ENCODE measurements at places on chromosomes 7 and 10.
A peak's percentile ranks its signal among the peaks of the same experiment; 100 is the strongest.

GRCh38 chr10:84076540-84077195 lies 62.6 kb upstream of the GHITM start:
- DNase-seq, result no peak

GRCh38 chr7:154698726-154699291 lies 304.1 kb downstream of the PAXIP1 start:
- DNase-seq, result no peak

DNA sequence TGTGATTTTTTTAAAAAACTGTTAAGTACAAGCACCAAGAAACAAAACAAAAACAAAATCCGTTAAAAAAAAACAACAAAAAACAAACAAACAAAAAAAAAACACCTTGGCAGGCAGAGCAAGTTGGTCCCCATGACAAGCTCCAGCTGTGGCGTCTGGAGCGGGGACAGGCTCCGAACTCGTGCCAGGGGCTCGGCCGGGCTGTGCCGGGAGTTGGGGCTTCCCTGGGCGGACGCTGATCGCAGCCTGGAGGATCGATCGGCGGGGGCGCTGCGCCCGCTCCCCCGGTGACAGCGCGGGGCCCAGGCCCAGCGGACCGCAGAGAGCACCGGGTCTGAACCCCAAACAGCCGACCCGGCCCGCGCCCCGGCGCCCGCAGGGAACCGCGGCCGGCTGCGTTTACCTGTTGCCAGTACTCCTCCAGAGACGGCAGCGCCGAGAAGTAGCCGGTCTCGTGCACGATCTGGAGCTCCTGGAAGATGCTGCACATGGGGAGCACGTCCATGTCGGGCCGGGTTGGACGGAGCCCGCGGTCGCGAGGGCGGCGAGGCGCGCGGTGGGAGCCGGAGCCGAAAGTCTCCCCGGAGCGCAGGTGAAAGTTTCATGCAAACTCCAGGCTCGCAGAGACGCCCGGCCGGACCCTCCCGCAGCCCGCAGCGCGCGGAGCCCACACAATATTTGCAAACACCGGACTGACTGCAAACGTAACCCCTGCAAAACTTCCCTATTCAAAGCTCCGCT lies at the start of gene KLF6:
KLF6 (minus strand) TSS at position 700 of the 741 bp plus-strand sequence; CDS start at position 505, 195 bp downstream.
- peak; percentile 16 for DNase-seq

GRCh38 chr10:16952610-16953009 lies 135.4 kb upstream of the RSU1 start:
- DNase-seq, result no peak

DNA sequence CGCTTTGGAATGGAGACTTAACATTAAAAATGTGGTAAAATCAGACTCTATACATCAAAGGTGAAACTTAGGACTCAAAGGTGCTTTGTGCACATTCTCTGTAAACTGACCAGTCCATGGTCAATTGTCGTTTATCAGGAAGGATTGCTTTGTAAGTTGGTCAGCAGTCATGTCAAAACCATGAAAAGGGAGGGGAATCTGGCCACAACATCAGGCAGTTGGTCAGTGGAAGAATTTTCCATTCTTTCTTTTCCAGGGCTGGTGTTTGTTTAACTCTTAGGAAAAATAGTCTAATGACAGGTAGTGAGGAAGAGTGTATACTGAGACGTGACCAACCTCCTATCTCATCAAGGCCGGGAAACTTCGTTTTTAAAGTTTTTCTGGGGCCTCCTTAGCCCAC lies 226.5 kb downstream of the ADK start:
- DNase-seq, result no peak

DNA sequence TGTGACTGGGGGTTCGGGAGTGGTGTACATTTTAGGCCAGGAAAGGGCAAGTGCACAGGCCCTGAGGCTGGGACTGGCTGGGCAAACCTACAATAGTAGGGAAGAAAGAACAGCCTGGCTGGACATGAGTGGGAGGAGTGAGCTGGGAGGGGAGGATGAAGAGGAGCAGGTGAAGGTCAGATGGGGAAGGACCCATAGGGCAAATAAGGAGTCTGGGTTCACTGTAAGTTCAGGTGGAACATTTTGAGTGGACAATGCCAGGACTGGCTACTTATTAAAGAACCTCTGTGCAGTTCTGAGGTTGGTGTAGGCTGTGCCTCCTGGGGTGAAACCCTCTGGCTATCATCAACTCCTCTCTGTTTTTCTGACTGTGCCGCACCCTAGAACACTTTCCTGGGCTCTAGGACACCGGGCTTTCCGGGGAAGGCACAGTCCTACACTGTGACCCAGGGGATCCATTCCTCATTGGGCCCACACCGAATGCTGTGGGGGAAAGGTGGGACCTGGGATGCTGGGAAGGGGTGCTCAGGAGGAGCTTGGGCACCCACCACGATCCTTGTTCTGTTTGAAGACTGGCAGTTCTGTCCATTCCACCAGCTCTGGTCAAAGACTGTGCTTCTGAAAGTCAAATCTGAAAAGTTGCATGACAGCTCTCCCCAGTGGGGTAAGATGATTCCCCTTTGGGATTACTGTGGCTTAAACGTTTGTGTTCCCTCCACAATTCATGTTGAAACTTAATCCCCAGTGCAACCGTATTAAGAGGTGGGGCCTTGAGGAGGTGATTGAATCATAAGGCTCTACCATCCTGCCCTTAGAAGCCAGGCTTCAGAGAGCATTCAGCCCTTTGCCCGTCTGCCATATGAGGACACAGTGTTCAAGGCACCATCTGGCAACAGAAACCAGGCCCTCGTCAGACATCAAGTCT lies 4.0 kb upstream of the MMP21 start:
- no peak for DNase-seq

DNA sequence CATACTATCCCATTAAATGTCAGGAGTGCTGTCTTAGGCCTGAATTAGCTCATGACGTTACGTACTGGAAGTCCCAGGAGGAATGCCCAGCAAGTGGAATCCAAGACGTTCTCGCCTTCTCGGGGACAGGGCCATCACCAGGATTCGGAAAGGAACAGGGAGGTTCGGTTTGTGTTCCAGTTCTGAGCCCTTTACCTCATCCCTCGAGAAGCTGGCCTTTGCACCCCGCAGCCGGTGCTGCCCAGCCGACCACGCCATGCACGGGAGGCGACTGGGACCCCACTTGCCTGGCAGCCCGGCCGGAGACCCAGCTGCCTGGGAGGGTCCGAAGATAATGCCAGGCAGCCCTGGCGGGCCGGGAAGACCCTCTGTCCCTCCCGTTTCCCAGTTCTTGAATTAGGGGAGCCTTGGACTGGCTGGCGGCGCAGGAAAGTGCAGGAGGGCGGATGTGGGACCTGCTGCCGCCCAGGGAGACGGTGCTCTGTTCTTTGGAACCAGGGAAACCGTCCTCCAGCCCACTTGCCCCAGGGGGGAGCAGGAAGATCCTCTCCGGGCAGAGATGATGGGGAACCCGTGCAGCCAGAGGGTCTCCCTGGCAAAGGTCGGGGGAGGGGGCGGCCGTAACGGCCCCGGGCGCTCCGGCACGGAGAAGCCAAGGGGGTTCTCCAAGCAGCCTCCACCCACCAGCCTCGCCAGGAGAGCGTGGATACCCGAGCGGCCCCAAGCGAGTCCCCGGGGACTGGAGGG lies 671 bp upstream of the CHST3 start:
- DNase-seq, result peak; percentile 51

DNA sequence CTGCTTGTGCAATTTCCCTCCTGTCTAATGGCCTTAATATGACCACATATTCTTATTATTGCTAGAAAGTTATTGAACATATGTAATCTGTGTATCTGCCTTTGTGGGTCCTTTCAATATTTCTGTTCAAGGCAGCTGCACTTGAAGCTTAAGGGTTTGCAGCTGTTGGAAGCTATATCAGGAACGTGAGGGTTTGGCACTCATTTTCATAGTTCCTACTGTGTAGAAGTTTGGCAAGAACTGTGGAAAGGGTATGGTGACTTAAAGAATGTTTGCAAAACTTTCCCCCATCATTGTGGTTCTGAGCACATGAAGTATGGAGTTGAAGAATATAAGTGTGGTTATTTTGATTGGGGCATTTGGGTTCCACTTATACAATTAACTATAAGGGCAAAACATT lies 144.7 kb upstream of the SEMA3A start:
- DNase-seq, result no peak

DNA sequence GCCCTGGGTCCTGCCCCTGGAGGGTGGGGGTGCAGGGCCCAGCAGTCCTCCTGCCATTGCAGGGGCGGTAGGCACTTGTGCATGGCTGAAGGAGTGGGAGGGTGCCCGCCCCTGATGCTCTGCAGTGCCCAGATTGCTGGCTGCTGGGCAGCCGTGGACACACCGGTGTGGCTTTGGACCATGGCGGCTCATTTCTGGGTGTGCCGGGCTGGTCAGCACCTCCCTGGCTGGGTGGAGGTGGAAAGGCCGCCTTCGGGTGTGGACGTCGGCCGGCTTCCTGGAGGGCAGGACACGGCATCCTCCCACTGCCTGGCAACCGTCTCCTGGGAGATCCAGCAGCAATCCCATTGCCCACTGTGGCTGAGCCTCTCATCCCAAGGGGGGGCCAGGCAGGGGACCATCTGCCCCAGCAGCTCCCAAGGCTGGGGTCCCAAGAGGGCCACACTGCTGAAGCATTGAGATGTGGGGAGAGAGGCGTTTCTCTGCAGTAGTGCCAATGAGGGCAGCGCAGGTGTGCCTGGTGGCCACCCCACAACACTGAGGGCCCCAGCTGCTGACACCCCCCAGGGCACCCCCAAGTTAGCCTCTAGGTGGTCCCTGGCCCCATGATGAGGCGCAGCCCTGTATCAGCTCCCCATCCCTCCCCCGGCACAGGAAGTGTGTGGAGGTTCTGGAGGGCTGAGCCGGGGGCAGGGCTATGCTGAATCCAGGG lies 12.9 kb downstream of the TTYH3 start:
- DNase-seq, result no peak

- DNase-seq, result no peak
These were observed 20.2 kb downstream of the TAS2R16 start for GRCh38 chr7:122975341-122975740.

GRCh38 chr7:128151635-128152034 lies 89.4 kb upstream of the LEP start:
- DNase-seq, result no peak

GRCh38 chr10:94156453-94156852 lies 162.7 kb downstream of the PLCE1 start:
- DNase-seq, result no peak
